GM18507 (cell line): ENCODE measurements at places on chromosomes 5 and 9.

- no peak for DNase-seq
Observed at GRCh38 chr5:173468821-173469251, 140.6 kb upstream of the STC2 start.

DNA sequence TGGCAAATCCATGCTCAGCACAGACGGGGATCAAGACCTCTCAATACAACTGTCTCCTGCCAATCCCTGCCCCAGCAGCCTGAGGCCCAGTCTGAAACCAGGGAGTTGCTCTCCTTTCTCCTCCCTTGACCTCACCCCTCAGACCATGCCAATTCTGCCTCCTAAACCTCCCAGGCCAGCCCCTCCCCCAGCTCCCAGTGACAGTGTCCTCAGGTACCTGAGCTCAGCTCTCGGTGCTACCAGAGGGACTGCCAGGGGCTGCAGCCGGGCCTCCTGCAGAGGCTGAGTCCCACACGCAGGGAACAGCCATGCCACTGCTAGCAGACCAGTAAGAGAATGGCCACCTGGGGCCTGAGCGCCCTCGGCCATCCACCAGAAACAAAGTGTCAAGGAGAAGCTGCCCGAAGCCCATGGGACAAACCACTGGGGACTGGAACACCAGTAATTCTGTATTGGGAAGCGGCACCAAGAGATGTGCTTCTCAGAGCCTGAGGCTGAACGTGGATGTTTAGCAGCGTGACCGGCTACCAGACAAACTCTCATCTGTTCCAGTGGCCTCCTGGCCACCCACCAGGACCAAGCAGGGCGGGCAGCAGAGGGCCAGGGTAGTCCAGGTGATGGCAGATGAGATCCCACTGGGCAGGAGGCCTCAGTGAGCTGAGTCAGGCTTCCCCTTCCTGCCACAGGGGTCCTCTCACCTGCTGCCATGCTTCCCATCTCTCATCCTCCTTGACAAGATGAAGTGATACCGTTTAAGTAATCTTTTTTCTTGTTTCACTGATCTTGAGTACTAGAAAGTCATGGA lies 557 bp upstream of the IL3 start:
- no peak for DNase-seq

- no peak for DNase-seq
Observed at GRCh38 chr9:3961409-3961808, 338.5 kb downstream of the GLIS3 start.

DNA sequence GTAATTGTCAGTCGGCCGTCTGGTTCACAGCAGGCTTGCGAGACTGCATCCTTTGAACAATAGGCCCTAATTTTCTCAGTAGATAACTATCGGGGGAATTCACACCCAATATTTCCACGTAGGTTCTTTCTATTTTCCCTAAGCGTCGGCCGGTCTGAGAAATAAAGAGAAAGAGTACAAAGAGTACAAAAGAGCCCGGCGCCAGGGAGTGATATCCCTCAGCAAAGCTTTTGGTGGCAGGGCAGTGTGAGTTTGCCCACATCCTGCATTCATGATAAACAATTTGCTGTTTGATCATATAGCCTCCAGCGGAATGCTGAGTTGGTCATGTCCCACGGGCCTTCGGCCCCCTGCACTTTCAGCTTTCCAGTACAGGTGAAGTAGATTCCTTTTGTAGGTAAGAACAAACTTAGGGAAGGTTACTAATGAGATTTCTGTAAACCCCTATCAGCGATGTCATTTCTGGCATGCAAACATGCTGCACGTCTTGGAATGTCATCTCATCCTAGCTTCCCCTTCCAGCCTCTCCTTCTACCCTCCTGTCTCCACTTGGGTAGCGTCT lies 4.7 kb upstream of the PTGR1 start:
- DNase-seq, result no peak

DNA sequence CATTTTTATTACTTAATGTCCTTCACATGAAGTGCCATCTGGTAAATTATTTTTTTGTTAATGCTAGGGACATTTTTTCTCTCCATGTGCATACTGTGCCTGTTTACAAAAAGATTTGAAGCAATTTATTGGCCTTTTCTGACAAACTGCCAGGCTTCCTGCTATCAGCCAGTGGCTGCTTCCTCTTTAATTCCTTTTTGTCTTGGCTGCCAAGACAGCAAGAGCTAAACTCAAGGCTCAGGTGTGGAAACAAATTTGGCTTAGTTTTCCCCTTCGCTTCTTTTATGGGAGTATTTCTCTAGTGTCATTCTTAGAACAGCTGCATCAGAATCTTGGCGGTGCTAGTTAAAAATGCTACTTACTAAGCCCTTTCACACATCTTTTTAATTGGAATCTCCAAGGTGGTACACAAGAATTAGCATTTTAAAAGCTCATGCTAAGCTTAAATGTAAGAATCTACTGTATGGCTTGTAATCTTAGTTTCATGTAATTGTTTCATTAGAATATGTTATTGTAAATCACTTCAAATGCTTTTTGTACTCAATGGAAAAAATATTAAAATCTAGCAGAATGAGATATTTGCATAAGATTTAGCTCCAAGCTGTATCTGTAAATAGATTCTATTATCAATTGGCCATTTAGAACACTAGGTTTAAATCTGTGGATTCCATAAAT lies 134.2 kb upstream of the RASGRF2 start:
- DNase-seq, result no peak

DNA sequence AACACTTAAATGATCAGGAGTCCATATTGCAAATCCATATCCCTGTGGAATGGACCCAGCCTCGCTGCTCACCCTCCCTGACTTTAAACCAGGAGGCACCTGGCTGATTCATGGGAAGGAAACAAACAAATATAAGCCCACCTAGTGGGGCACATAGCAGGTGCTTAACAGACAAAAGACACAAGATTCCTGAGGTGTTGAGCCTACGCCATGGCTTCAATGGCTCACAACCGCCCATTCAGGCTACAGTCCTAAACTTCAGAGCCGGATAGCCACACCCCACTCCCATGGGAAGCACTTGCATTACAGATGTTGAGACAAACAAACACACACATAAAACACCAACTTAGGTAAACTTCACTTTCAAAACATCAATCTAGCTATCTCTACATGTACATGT lies 359.9 kb downstream of the ICE1 start:
- DNase-seq, result no peak

DNA sequence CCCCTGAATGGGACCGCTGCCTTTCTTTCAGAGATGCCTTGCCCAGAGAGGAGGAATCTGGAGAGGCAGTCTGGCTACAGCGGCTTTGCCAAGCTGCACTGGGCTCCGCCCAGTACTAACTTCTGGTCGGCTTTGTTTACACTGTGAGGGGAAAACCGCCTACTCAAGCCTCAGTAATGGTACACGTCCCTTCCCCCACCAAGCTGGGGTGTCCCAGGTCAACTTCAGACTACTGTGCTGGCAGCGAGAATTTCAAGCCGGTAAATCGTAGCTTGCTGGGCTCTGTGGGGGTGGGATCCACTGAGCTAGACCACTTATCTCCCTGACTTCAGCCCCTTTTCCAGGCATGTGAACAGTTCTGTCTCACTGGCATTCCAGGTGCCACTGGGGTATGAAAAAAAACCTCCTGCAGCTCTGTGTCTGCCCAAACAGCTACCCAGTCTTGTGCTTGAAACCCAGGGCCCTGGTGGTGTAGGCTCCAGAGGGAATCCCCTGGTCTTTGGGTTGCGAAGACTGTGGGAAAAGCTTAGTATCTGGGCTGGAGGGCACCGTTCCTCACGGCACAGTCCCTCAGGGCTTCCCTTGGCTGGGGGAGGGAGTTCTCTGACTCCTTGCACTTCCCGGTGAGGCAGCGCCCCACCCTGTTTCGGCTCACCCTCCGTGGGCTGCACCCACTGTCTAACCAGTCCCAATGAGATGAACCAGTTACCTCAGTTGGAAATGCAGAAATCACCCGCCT lies 171.2 kb downstream of the CWC27 start:
- no peak for DNase-seq

DNA sequence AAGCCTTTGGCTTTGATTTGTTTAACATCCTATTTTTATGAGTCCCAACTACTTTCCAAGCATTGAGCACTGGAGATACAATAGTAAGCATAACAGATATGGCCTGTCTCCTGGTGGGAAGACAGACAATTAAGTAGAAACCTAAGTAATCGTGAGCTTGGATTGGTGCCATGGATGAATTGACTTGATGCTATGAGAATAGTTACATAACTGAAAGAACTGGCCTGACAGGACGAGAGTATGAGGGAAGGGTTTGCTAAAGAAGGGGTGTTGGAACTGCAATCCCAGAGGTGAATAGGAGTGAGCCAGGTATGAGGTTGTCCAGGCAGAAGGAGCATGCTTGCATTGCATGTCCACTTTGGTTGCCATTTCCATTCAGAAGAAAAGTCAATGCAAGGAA lies 52.4 kb downstream of the GPR21 start:
- no peak for DNase-seq

- DNase-seq, result no peak
Observed at GRCh38 chr5:131957721-131958441, 12.4 kb upstream of the MEIKIN start.

DNA sequence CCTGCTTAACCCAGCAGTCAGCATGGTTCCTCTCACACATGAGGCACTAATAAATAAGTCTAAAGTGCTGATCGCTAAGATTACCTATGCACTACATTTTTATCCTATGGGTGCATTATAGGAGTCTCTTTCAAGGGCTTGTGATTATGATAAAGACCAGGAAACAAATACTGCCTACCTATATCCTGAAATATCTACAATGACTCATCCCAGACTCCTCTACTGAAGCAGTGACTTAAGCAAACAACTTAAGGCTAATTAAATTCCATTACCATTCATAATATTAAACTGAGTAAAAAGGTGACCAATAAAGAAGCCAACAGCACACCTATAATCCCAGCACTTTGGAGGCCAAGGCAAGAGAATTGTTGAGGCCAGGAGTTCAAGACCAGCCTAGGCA lies 338.4 kb downstream of the DNAH5 start:
- no peak for DNase-seq

DNA sequence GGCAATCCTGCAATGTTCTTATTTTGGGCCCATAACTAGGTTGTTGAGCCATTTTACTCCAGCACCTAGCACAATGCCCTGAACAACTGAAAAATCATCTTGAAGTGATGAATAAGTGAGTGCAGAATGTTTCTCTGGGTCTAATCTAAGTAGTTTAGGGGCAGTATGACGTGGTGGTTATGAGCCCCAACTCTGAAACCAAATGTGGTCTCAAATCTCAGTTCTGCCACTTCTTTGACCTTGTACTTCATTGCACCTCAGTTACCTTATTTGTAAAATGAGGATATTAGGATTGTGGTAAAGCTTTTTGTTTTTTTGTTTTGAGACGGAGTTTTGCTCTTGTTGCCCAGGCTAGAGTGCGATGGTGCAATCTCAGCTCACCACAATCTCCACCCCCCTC lies 80.9 kb upstream of the SNX2 start:
- no peak for DNase-seq

DNA sequence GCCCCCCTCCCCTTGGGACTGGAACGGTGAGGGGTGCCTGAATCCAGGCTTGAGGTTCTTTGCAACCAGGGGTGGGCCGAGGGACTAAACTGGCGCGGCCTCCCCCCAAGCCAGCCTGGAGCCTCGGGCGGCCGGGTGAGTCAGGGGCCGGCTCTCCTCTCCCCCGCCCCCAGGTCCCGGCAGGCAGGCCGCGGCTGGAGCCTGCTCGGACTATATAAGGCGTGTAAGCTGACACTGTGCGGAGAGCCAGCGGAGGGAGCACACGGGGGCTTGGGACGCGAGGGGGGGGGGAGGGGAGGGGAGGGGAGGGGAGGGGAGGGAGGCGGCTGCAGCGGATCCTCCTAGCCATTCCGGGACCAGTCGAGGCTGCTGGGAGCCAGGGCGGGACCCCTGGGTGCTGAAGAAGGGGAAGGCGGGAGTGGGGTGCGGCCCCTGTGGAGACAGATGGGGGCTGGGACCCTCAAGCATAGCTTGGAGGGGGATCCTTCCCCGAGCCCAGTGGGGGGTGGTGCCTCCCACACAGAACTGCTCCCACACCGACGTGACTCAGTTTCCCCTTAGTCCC lies 595 bp downstream of the PDLIM7 start:
- no peak for DNase-seq

- no peak for DNase-seq
Observed at GRCh38 chr9:15785584-15785983, 232.7 kb downstream of the CCDC171 start.

DNA sequence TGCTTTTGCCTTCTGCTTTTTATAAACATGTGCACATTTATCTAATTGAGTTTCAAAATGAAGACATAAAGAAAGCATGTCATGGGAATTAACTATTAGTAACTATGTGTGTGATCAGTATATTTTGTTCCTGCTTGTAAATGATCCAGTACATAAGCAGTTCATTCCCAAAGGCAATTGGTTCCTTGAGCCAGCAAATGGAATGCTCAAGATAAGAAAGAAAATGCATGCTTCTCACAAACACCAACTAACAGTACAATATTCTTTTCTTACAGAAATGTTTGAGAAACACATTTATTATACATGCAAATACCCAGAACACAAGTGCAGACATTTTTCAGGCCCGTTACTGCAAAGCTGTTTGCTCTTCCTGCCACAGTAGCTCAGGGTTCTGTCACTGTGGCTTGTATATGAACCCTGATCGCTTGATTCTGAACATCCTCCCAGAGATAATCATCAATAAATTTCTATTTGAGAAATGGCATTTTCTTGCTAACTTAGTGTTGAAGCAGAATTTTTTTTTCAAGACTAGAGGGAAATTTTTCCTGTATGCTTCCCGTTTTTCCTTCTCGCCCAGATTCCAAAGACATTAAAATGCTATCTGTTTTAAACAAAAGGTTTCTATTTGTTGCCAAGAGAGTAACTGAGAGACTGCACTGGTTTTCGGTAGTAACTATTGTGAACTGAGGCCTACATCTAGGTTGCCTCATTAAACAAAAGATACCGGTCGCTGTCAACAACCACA lies 1.9 kb downstream of the GNAQ start:
- no peak for DNase-seq

DNA sequence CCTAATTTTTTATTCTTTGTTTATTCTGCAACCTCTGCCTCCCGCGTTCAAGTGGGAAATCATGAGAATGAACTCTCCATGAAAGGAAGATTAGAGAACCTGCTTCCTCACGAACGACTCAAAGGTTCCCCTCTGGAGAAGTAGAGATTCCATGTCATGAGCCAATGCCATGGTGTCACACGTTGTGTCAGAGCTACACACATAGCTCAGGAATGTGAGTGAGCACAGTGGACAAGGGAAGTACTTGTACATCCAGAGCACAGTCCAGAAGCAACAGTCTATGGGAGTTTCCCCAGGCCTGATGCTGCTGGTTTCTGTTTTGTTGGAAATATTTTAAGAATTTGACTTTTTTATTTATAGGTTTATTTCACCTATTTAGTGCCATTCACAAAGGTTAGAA lies 26.8 kb upstream of the PPP2CA start:
- DNase-seq, result no peak

- DNase-seq, result peak; percentile 9
Observed at GRCh38 chr9:106753155-106753671, 109.8 kb upstream of the ZNF462 start.

DNA sequence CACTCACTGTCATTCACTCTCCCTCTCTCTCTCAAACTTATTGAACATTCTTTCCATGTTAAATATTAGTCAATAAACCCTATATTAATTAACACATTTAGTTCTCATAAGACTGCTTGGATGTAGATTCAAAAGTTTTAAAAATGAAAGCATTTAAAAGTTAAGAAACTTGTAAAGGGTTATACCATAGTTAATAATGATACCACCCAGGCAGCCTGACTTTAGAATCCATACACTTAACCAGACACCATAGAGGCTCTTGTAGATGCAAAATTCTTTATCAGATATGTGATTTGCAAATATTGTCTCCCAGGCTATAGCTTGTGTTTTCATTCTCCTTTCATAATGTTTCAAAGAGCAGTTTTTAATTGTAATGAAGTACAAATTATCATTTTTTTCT lies 335.8 kb upstream of the ACTBL2 start:
- no peak for DNase-seq
